Activated naive CD4-positive, alpha-beta T cell treated with Interleukin-2 at 50 U/mL for 16 hours (primary cell): ENCODE measurements at places on chromosomes 12 and 14.

- DNase-seq = no peak
These were observed 36.5 kb upstream of the DYNC1H1 start for GRCh38 chr14:101927859-101928258.

DNA sequence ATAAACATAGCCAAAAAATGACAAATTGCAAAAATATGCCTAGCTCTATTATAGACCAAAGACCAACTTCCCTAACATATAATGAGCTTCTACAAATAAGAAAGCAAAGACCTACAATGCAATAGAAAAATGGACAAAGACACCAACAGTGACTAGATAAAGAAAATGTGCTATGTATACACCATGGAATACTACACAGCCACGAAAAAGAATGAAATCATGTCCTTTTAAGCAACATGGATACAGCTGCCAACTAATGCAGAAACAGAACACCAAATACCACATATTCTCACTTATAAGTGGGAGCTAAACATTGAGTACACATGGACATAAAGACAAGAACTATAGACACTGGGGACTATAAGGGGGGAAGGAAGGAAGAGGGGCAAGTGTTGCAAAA is 10.9 kb upstream of the PCNX1 start:
- DNase-seq = no peak

DNA sequence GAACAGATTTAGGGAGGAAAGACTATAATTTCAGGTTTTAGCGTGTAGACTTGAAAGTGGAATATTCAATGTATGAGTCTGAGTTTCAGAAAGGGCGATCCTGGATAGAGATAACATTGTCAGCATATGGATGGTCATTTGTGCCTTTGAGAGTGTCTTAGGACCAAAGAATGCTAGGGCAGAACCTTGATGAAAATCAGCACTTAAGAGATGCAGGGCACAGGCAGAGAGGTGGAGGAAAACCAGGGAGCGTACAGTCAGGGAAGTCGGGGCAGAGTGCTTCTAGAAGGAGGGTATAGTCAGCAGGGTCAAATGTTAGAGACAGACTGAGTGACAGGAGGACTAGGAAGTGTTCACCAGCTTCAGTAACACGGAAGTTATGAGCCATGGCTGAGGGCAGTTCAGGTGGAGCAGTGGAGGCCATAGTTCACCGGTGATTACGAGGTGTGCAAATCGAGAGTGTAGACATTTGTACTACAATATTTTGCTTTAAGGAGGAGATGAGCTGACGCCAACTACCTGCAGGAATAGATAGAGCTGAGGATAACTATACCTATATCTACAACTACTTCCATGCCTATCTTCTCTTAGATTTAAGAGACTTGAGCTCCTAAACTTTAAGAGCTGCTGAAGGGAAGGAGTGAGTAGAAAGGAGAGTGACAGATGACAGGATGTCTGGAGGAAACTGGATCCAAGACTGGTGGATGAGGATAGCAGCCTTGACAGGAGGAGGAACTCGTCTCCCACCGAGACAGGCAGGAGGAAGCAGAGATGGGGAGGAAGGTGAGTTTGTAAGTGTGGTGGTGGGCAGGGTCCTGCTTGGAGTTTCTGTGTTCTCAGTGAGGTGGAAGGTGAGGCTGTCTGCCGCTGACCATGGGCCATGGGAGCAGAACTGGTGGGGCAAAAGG is 6.5 kb downstream of the CBLN3 start:
- no peak for DNase-seq

GRCh38 chr14:69693145-69693544 is 73.8 kb upstream of the SRSF5 start:
- DNase-seq = no peak

- DNase-seq = no peak
These were observed 110.7 kb upstream of the ATF7IP start for GRCh38 chr12:14254781-14255180.
